ENCODE measurements at places on chromosomes 4 and X.

DNA sequence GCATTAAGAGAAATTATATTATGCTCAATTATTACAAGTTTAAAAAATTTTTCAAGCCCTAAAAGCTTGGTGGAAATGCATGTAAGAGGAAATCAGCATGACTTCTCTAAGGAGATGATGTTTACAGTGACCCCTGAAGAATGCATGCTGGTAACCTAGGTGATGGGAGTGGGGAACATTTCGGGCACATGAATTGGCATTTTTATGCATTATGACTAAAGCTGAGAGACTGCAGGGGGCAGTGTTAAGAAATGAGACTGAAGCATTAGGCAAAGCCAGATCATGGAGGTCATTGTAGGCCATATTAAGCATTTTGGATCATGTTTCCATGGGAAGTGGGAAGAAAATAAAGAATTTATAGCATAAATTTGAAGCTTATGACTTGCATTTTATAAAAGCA lies 421.3 kb downstream of the FAT4 start:
- DNase-seq, result no peak

DNA sequence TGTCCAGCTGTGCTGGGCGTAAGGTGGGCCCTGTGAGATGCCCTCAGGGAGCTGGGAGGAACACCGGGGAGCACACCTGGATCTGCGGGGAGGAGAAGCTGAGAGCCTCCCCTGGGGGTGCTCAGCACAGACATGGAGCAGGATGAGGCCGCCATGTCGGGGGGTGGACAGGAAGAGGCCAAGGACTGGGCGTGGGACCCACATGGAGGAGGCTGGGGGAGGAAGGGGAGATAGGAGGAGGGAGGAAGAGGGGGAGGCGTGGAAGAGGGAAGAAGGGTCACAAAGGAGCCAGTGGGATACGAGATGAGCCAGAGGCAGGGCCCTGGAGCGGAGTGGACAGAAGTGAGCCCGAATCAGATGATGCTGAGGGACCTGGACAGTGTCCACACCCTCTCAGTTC lies 66.3 kb downstream of the ZFYVE28 start:
- no peak for DNase-seq

GRCh38 chrX:40544343-40545266 lies 36.2 kb upstream of the ATP6AP2 start:
- DNase-seq, result no peak

DNA sequence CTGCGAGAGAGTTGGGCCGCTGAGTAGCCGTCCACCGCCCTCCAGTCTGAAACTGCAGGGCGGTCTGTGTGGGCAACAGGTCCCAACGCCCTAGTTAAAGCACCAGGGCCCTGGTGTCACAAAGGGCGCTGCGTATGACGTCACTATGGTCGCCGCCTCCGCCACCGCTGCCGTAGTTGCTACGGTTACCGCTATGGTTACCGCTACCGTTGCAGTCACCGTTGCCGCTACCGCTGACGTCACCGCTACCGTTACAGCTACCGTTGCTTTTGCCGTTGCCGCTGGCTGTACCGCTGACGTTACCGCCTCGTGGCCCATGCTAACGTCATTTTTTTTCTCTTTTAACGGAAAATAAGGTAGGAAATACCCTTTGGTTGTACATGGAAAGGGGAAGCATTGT lies at the start of gene PPP1R2C:
Gene PPP1R2C (minus strand): TSS at position 68 of the 400 bp plus-strand sequence. CDS start 84 bp downstream, outside the sequence.
- no peak for DNase-seq

GRCh38 chrX:19647159-19647558 lies 131.9 kb upstream of the MAP3K15 start:
- no peak for DNase-seq

DNA sequence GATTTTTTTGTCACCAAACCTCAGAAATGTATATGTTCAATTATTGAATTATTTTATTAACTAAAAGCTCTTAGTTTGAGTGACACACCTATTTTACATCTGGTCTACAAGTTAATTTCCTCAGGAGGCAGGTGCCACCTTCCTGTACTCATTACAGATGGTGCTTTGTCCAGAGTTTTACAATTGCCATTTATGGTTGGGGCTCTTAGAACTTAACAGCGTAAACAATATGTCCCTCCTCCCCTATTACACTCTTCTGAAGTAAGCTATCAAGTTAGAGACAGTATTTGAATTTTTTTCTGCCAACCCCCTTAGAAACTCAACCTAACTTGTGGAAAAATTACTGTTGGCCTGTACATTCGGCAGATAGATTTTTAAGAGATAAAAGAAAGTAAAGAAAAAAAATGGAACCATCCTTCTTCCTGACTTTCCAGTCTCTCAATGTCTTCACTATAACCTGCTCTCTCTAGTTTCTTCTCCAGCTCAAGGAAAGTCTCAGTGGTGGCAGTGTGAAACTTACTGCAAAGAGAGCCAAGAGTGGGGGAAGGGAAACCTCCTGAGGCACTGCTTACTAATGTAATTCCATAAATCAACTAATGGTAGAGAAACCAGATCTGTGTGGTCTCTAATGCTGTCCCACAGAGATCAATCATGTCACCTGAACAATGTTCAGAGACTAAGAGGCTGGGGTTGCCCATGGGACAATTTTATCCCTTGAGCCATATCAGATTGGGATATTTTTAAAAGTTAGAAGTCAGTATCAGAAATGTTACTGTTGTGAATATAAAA lies 7.8 kb downstream of the CXXC4 start:
- no peak for DNase-seq
